NCI-H1930 (cell line): ENCODE measurements at places on chromosomes 7 and 10.

GRCh38 chr7:1536743-1537534 is 6.4 kb downstream of the MAFK start:
- DNase-seq, result no peak

DNA sequence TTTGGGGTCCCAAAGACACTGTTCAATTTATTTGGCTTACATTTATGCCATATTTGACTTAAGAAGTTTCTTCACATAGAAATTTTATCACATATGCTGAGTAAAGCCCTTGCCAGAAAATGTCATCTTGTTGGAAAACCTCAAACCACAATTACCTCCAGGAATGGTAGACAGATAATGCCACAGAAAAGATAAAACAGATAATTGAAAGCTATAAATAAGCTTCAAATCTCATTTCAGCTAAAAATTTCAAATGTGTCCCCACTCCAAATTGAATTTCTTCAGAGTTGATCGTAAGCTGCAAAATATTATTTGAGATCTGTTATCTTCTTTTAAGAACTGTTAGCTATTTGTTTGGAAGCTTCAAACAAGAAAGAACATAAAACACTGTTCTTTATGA is 176.4 kb upstream of the PTN start:
- no peak for DNase-seq

DNA sequence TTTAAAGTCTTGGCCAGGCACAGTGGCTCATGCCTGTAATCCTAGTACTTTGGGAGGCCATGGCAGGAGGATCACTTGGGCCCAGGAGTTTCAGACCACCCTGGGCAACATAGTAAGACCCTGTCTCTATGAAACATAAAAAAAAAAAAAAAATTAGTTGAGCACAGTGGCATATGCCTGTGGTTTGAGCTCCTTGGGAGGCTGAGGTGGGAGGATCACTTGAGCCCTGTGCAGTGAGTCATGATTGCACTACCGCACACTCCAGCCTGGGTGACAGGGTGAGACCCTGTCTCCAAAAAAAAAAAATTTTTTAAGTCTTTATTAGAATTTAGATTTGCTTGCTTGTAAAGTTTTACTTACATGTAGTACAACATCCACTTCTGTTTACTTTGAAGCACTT is 14.0 kb downstream of the WNT2 start:
- DNase-seq, result no peak

DNA sequence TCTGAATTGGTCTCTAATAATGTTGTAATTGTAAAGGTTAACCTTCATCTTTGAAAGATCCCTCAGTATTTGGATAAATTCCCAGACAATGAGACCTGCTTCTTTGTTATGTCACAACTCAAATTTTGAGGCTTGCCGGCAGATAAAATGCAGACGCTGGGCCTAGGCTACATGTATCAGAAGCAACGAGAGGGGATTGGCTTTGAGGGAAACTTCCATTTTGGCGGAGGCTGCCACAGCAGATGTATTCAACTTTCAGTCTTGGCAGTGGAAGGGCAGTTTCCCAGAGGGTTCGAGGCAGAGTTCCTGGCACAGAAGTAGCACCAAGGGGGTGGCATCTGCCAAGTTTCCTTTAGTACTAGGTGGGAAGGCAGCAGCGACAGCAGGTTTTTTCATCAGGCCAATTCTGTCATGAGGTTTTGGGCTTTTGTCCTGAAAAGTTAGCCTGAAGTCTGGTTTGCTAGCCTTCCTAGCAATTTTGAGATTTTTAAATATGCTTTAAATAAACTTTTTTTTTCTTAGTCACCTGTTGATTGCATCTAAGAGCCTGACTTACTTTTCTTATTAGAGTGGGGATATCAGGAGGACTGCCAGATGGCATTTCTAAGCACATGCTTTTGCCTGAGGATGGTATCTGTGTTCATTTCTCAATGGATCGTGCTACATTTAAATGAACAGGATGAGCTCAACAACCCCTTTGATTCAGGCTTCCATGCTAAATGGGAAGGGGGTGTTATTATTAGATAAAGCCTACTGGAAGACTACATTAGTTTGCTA is 89.5 kb upstream of the FAM3C start:
- no peak for DNase-seq

- no peak for DNase-seq
Measured at GRCh38 chr10:101940916-101941315, 97.3 kb upstream of the KCNIP2 start.

- no peak for DNase-seq
Measured at GRCh38 chr7:105198223-105198622, 184.2 kb downstream of the KMT2E start.

- no peak for DNase-seq
Measured at GRCh38 chr7:34061149-34061548, 155.8 kb downstream of the BMPER start.

- no peak for DNase-seq
Measured at GRCh38 chr7:14793151-14793550, 109.4 kb downstream of the DGKB start.

- DNase-seq, result no peak
Measured at GRCh38 chr7:30843741-30844482, 67.7 kb upstream of the AQP1 start.

GRCh38 chr10:10213237-10213636 is 804.4 kb upstream of the CELF2 start:
- DNase-seq, result no peak
